ENCODE measurements at places on chromosomes 16 and 17.

DNA sequence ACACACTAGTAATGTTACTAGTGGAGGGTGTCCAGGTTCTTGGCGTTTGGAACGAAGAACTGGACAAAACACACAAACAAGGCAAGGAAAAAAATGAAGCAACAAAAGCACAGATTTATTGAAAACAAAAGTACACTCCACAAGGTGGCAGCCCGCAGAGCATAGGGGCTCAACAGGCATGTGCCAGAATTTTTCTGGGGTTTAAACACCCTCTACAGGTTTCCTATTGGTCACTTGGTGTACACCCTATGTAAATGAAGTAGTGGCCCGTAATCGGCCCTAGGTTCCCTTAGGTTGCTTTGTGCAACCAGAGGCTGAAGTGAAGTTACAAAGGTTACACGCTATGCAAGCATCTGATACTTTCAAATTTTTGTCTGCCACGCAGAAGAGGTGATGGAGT is 8.1 kb downstream of the OR2C1 start:
- no peak for DNase-seq

DNA sequence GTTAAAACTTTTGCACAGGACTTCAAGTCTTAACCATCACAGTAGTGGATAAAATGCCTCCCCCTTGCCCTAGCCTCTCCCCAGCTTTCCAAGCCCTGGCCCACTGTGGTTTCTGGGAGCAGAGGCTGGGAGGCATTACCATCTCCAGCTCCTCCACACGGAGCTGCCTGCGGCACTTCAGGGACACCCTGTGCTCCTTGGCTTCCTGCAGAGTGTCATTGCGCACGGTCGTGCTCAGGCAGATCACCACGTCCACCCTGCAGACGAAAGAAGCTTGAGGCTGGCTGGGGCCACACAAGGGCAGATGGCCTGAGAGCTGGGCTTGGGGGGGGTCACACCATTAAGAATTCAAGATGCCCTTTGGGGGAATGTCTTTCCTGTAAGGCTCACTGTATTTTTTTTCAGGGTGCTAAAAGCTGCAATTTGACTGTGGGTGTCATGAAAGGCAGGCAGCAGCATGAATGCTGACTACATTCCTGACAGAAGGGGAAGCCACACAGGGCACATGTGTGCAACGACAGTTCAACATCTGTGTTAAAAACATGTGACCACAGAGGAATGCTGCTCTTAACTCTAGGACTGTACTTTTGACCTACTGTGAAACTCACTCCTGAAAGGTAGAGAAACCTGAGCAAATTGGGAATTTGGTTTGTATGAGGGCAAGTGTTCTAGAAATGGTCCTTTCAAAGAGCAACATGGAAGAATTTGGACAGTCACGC is 47.7 kb upstream of the CLEC18B start:
- DNase-seq = no peak

- no peak for DNase-seq
These were observed 10.5 kb downstream of the CNEP1R1 start for GRCh38 chr16:50035468-50035992.

DNA sequence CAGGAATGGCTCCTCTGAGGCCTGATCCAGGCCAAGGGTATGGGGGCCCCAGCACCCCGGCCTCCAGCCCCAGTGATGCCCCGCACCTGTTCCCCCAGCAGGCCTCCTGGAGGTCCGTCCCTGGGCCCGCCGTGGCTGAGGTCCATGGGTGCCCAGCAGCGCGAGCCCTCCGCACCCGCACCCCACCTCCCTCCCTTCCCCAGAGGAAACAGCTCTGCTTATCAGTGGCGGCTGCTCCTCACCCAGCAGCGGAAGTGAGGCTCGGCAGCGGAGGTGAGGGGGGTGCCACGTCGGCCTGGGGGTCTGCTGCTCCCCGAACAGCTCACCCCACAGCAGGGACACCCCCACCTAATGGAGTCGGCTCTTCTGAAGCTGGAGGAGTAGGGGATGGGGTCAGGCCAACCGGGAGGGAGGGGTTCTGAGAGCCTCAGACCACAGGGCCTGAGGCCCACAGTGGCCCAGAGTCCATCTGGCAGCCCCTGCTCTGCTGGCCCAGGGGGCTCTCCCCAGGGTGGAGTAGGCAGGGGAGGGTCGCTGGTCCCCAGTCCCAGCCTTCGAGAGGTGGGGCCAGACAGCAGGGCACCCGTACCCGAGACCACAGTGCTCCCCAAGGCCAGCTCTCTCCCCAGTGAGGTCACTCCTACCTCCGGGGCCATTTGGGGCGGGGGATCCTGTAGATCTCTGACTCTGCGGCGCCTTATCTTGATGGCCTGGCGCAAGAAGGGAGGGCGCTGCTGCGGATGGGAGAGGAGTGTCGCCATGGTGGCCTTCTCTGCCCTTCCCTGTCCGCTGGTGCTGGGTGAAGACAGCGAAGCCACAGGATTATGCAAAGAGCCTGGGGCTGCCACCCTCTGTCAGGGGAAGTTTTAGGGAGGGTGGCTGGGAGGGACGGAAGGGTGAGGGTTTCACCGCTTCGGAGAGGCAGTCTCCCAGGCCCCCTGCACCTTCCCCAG is at the start of gene UNC13D:
Gene UNC13D, minus strand, starts transcription at position 828 of the 953 bp plus-strand sequence. Its CDS starts 67 bp downstream, at position 761.
- no peak for DNase-seq
